ENCODE measurements at places on chromosomes 16 and 17.
A peak's percentile ranks its signal among the peaks of the same experiment; 100 is the strongest.

GRCh38 chr17:45784293-45784740, at the start of gene CRHR1:
Gene CRHR1, plus strand, starts transcription at chr17:45784320. Its CDS starts 225 bp downstream, at chr17:45784545.
- DNase-seq = no peak

- no peak for DNase-seq
Observed at GRCh38 chr17:12743046-12743445, 46.3 kb upstream of the ARHGAP44 start.

GRCh38 chr17:71983828-71984227, 137.0 kb upstream of the SOX9 start:
- DNase-seq = no peak

GRCh38 chr16:66164581-66165247, 201.8 kb upstream of the CDH5 start:
- no peak for DNase-seq

GRCh38 chr16:48335961-48336360, 49.3 kb downstream of the SIAH1 start:
- no peak for DNase-seq

- DNase-seq = no peak
Observed at GRCh38 chr17:40352237-40352778, 12.2 kb downstream of the GJD3 start.

DNA sequence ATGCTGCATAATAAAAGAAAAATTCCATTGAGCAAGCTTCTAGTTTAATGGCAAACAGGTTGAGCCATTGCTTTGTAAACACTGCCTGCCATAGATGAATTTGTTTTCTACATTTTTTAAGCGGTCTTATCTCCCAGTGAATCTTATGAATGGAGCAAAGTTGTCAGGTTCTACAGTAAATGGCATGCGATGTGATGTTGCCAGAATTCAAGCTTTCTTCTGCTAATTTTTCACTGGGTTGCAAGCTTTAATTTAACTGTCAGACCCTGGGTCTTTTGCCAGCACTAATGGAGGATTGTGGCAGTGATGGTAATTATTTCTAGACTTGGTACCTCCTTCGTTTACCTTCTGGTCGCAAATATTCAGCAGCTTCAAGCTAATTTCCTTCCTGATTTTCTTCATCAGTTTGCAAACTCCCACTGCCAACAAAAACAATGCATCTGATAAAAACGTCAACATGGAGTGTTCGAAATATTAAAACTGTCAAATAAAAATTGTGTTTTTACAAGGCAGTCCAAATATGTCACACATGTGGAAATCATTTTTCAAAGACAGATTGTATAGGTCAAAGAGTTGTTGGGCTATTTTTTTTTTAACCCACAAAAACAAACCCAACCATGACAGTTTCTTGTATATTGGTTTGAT, 274.2 kb upstream of the ERCC4 start:
- no peak for DNase-seq

DNA sequence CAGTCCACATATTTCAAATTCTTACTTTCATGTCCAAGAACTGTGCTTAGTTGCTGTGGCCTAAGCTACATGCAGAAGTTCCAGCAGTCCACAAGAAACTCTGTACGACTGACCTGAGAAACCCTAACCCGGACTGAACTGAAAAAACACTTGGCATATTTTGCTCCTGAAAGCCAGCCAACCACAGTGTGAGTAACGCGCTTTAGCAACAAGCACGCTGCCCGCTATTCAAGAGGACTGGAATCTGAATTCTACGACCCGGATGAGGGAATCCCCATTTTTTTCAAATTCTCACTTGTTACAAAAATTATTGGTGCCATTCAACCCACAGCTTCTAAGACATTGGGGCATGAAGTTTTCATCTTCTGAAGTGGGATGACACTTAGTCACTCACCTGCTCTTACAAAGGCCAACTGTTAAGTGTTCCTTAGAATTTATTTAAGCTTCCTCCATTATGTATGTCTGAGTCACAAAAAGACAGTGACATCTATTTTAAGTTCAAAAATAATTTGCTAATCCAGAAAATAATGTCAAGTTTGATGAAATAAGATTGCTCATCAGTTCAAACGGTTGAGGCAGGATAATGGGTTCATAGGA, 78.7 kb downstream of the CDYL2 start:
- DNase-seq = no peak

- DNase-seq = no peak
Observed at GRCh38 chr17:29891131-29891530, 38.9 kb downstream of the SSH2 start.

DNA sequence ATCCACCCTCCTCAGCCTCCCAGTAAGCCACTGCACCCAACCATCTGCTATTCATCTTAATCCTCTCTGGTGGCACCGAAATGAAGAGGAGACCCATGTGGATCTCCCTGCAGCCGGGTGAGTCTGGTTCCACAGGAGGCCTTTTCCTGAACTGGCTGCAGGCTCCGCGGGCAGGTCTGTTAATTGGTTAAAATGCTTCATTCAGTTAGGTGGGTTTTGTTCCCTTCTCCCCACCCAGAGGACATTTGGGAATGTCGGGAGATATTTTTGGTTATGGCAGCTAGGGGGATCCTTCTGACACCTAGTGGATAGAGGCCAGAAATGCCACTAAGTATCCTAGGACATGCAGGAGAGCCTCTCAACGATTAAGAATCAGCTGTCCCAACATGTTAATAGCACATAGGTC, 16.7 kb downstream of the C16orf54 start:
- peak; percentile 36 for DNase-seq

DNA sequence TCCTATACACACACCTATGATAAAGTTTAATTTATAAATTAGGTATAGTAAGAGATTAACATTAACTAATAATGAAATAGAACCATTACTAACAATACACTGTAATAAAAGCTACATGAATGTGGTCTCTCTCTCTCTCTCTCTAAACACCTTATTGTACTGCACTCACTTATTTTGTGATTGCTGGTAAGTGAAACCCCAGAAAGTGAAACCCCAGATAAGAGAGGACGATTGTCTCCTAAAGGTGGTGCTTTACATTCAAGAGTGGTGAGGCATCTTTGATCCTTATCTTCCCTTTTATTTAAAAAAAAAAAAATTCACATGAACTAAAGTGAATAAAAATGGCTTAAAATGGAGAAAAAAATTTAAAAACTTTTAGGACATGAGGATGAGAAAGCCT, 80.1 kb upstream of the TRAP1 start:
- DNase-seq = no peak

GRCh38 chr17:33871720-33872540, 383.2 kb upstream of the CCL2 start:
- DNase-seq = no peak

- DNase-seq = peak; percentile 98
Observed at GRCh38 chr16:16075488-16076422, 126.3 kb downstream of the ABCC1 start.

DNA sequence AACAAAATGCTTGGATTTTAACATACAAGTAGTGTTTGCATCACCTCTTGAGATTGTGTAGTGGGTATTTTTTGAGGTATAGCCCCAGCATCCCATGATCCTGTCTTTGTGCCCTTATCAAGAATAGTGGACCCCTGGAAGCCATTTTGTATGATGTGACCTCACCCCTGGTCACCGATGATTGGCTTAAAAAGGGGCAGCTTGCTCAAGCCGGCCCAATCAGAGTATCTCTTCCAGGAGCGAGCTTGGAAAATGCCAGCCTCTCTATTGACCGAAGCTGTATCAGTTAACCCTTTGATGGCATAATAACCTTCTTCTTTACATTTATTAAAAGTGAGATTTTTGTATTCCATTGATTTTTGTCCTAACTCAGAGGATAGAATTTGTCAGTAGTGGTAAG, 55.5 kb upstream of the FAM20A start:
- no peak for DNase-seq

- DNase-seq = no peak
Observed at GRCh38 chr17:64064331-64064730, 43.9 kb upstream of the ICAM2 start.

- no peak for DNase-seq
Observed at GRCh38 chr16:15691046-15691445, 41.0 kb downstream of the NDE1 start.

DNA sequence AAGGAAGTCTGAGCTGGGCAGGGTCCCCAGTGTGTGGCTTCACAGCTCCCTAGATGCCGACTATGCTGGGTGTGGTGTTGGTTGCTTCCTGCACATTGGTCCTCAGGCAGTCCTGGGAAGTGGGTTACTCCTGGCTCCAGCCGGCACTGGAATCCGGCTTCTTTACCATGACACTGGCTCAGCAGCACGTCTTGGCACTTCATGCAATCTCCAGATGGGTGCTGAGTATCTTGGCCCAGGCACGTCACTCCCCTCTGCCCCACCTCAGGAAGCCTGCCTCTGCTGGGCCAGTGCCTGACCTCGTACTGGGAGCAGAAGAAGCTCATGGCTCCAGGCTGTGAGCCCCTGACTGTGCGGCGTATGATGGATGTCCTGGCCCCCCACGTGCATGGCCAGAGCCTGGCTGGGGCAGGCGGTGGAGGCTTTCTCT, 24.5 kb downstream of the FCSK start:
- no peak for DNase-seq

DNA sequence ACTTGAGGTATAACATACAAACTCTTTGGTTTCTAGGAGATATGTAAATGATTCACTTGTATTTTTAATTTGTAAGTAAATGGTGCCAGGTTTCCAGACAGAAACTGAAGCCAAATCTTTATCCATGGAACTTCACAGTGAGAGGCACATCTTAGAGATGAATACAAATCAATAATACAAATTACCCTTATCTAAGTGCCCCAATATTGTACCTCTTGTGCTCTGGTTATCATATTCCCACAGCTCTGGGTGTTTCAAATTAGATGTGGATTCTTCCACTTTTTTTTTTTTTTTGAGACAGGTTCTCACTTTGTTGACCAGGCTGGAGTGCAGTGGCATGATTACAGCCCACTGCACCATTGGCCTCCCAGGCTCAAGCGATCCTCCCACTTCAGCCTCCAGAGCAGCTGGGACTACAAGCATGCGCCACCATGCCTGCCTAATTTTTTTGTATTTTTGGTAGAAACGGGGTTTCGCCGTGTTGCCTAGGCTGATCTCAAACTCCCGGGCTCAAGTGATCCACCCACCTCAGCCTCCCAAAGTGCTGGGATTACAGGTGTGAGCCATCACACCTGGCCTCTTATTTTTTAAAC, 38.0 kb upstream of the DHX40 start:
- no peak for DNase-seq

- DNase-seq = peak; percentile 82
Observed at GRCh38 chr16:87463722-87464690, 28.8 kb downstream of the ZCCHC14 start.

- DNase-seq = no peak
Observed at GRCh38 chr17:76090517-76091129, 11.6 kb downstream of the ZACN start.

- no peak for DNase-seq
Observed at GRCh38 chr16:50473356-50473945, 74.7 kb upstream of the NKD1 start.

DNA sequence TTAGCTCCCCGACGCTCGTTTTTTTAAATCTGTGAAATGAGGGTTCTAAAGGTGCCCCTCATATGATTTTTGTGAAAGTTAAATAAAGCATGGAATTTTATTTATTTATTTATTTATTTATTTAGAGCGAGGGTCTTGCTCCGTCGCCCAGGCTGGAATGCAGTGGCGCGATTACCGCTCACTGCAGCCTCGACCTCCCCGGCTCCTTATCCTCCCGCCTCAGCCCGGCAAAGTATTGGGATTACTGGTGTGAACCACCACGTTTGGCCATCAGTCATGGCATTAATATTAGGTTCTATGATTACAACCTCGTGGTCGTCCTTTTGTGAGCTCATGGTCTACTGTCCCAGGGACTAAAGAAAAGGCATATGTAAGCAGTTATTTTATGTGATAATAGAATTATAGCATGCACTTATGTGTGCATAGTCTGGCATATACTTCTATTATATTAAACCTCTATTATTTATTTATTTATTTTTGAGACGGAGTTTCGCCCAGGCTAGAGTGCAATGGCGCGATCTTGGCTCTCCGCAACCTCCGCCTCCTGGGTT, 557 bp upstream of the LUC7L start:
- DNase-seq = no peak

DNA sequence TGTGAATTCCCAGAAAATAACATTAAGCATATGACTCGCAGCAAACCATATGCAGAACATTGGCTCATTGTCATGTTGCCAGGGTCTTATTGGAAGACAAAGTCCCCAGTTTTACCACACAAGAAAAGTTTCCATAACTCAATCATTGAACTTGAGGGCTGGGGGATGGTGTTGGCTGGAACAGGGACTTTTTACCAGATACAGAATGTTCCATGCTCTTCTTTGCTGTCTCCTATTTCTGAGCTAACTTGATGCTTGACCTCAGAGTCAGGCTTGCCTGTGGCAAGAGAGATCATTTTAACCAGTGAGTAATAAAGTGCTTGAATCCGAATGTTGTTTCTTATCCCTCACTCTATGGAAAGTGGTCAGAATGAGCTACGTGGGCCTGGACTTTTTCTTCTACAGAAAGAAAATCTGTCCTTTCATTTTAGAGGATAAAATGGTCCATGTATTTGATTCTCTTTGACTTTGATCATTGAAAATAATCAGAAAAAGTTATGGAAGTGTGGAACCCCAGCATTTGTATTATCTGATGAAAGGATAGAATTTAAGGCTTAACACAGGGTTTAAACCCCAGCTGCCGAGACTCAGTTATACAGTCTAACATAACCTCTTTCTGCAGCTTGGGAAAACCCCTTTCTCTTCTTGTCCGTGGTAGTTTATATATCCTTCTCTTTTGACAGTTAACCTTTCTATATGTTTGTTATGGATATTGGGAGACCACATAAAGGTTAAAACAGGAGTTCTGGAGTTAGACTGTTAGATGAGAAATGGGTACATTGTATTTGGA, 67.0 kb downstream of the TUBD1 start:
- DNase-seq = no peak

DNA sequence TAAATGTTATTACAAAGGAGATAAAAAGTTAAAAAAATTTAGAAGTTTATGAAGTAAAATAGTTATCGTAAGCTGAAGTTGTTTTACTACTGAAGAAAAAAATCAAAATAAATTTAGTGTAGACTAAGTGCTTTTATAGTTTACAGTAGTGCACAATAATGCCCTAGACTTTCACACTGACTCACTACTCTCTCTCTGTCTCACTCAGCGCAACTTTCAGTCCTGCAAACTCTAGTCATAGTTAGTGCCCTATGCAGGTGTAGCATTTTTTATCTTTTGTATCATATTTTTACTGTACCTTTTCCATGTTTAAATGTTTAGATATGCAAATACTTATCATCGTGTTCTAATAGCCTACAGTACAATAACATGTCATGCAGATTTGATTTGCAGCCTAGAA, 17.7 kb upstream of the TOM1L1 start:
- no peak for DNase-seq

All from CD14-positive monocyte (primary cell).